ENCODE measurements at places on chromosomes 11 and 22.

DNA sequence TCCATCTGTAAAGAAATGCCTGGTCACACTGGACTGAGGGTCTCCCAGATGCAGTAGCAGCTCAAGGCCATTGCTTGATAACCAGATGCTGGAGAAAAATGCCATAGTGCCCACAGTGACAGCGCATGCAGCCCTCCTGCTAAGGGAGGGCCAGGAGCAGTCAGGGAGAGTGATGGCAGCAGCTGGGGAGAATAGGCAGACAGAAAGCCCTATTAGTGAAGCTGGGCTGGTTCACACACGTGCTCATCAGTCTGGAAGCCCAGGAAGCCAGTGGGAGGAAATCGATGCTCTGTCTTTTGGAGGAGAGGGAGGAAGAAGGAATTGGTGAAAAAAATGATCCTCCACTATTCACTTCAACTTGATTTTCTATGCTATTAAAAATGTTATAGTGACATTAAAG is 82.9 kb downstream of the OSBP2 start:
- peak; percentile 21 for DNase-seq

DNA sequence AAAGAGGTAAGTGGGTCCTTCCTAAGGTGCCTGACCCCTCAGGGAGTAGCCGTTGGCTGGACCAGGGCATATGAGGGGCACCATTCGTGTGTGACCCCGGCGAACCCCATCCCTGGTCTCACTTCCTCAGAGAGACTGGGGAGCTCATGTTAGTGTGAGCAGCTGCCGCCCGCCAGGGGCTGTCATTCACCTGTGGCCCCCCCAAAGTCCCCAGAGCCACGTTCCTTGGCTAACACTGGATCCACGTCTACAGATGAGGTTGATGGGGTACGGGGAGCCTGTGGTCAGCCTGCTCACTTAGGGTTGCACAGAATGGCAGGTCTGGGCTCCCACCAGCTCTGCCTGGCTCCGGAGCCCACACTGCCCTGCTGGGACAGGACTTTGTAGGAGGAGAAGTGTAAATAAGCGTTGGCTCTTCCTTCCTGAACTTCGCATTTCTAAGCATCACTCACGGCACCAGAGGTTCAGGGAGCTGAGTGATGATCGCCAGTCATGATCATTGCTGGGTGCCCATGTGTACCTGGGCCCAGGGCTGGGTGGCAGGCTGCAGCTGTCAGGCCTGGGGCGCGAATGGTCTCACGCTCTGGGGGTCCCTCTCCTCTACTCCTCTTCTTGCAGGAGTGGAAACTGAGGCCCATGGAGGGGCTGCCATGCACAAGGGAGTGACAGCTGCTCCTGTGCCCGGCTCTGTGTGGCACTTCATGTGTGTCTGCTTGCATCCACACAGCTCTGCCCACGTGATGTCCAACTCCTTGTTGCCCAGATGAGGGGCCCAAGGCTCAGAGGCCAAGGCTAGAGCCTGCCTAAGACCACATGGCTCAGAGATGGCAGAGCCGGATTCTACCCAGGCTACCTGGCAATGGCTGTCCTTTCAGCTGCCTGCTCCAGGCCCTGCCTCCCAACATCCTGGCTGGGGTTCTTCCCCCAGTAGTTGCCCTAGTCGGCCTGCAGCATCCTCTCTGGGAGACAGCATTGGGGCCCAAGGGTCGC is 11.1 kb downstream of the TTC38 start:
- DNase-seq = no peak

- no peak for DNase-seq
Observed at GRCh38 chr11:11909727-11910126, 68.0 kb downstream of the USP47 start.

- no peak for DNase-seq
Observed at GRCh38 chr11:118620529-118621070, 13.2 kb downstream of the PHLDB1 start.

DNA sequence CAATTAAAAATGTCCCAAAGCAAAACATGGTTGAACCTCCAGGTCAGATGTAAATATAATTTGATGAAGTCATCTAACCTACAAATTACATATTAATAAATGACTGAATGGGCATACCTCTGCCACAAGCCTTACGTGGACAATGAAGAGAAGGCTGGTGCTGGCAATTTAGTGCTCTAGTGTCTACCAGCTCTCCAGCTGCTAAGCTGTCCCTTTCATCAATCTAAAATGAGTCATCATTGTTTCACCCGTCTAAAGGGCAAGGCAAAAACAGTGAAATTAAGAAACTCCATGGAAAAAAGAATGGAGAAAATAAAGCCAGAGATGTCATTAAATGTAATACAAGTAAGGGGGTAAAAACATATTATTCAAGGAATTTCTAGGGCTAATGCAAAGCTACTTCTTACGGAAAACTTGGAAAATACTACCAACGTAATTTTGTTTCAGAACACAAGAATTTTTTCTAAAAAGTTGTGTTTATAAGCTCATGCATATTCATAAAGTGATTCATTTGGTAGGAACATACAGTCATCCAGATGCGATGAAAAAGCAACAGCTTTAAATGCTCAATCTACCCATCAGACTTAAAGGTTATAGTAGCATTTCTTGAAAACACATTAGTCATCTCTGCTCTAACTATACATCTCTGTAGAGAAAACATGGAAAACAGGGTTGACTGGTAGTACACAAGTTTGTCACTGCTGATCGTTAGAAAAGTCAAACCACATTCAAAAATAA is 71.5 kb downstream of the SIK3 start:
- DNase-seq = no peak

DNA sequence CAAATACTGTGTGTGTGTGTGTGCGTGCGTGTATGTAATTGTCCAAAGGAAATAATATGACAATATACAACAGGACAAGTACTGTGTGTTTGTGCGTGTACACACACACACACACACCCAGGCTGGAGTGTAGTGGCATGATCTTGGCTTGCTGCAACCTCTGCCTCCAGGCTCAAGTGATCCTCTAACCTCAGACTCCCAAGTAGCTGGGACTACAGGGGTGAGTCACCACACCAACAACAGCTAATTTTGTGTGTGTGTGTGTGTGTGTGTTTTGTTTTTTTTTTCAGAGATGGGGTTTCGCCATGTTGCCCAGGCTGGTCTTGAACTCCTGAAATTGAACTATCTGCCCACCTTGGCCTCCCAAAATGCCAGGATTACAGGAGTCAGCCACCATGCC is 61.5 kb downstream of the NUP98 start:
- no peak for DNase-seq

- DNase-seq = no peak
Observed at GRCh38 chr11:111414936-111415335, 35.9 kb upstream of the POU2AF1 start.
